Brain (organoid and tissue), 16 donors: ENCODE measurements at places on chromosomes 7 and 10.
A peak's percentile ranks its signal among the peaks of the same experiment; 100 is the strongest.

GRCh38 chr10:36313142-36313541 lies 671.0 kb upstream of the FZD8 start:
- DNase-seq, result peak; percentile 84

DNA sequence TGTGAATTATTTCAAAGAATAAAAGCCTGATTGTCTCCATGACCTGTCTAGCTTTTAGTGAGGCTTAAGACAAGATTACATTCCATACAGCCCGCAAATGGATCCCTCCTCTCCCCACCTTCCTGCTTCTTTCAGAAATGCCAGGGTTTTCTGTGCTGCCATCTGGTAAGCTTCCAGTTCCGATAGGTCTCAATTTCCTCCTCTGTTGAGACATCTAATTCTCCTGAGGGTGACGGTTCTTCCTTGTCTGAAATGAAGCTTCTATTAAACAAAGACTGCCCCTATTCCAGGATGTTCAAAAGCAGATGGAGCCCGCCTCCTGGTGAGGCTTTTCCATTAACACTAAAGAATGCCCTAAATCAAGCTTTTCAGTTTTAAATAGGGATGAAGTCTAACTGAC lies 295.6 kb downstream of the PTPRN2 start:
- peak; percentile 37 for DNase-seq

GRCh38 chr7:93374345-93374940 lies 142.3 kb downstream of the VPS50 start:
- DNase-seq, result no peak

DNA sequence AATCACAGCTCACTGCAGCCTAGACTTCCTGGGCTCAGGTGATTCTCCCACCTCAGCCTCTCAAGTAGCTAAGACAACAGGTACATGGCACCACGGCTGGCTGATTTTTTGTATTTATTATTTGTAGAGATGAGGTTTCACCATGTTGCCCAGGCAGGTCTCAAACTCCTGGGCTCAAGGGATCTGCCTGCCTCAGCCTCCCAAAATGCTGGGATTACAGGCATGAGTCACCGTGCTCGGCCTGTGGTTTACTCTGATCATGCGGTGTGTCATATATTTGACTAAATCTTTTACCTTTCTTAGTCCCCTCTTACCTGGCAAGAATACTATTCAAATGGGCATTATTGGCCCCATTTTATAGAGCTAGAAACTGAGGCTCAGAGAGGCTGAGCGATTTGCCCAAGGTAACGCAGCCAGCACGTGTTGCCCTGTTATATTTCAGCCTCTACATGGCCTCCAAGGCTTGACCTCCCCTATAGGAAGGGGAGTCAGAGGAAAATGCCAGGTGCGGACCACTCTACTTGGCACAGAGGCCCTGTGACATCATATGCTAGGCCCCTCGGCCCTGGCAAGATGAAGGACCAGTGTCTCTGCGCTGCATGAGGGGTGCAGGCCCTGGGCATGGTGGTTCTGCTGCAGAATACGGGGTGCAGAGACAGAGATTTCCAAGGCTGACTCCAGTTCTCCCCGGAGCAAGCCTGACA lies 8.2 kb downstream of the ZCCHC24 start:
- no peak for DNase-seq

DNA sequence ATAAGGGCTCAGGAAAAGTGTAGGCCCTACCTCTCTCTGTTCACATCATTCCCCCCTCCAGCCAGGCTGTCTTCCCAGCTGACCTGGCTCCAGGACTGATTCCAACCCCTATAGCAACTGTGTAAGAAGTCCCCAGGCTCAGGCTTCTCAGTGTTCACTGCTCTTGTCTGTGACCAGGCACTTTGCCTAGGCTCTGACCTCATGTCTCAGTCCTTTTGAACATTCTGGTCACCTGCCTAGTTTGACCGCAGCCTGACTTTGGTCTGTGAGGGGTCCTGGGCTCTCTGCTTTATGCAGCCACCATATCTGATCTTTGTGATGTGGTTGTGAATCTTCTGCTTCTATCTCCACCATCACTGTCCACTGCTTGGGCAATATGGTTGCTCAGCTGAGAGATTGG lies 24.5 kb downstream of the HIF1AN start:
- no peak for DNase-seq

DNA sequence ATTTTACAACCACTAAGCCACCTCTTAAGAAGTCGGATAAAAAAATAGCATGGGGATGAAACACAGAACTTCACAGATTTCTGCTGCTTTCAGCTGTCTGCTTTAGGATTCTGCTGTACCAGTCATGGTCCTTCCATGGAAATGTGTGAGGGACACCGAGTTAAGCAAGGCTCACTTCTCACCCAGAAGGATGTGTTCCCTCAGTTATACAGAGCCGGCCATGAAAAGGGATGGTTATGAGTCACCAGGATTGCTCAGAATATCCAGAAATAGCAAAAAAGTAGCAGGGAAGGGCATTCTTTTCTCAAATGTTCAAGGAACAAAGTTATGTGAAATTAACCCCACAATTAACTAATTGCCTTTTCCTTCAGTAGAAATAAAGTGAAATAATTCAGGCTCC lies 124.4 kb downstream of the AMPH start:
- DNase-seq, result no peak

DNA sequence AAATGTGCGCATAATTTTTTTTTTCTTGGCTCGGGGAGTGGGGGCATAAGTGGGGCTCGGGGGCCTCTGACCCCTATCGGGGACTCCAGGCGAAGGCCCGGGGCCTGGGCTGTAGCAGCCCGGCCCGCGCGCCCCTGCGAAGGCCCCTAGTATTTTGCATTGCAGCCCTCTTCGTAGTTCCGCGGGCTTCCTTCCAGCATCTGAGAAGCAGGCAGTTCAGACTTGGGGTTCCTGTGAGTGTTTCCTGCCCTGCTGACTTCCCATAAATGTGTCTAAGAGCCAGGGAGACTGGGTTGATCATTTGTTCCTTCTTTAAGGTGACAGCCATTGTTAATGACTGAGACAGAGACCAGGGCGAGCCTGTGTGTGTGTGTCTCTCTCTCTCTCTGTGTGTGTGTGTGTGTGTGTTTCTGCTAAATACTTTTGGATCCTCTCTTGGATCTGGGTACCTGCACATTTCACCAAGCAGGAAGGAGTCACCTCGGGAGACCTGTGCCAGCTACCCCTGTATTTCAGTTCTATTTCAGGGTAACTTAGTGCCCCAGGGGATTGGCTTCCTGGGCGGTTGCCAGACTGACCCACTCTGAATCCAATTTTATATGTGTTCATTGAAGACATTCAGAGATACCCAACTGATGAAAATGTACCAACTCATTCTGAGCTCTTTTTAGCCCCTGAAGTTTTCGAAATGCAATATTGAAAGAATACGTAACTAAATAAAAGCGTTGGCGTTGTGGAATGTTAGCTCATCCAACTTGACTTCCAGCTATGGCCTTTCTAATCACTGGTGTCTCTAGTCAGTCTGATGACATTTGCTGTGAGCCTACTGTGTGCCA lies 805 bp downstream of the MSRB2 start:
- peak; percentile 70 for DNase-seq

- DNase-seq, result no peak
Observed at GRCh38 chr7:66443946-66444345, 184.7 kb upstream of the KCTD7 start.

GRCh38 chr7:3107889-3108570 lies 64.4 kb upstream of the CARD11 start:
- no peak for DNase-seq

DNA sequence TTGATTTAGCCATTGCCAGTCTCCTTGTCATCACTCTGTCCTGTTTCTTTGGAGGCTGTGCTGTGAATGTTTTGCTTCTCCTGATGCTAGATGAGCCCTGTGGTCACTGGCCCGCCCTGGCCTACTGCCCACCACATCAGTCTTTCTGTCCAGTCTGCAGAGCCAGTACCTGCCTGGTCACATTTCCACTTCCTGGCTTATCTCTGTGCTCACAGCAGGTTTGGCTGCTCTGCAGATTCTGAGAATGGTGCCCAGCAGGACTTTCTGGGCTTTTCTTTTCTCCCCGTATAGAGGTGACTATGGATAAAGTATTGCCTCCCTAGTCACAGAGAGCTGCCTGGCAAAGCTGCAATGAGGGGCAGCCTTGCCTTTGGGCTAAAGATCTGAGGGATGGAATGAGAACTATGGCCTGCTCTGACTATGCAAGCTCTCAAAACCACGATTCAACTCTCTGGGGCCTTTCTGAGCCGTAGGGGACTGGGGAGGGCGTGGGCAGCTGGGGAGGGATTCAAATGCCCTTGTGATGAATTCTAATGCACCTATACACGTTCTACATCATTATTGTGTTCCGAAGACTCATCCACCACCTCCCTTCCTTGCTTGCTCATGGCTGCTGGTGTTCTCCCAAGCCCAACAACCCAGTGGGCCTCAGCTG lies 410.4 kb upstream of the NPVF start:
- DNase-seq, result no peak

DNA sequence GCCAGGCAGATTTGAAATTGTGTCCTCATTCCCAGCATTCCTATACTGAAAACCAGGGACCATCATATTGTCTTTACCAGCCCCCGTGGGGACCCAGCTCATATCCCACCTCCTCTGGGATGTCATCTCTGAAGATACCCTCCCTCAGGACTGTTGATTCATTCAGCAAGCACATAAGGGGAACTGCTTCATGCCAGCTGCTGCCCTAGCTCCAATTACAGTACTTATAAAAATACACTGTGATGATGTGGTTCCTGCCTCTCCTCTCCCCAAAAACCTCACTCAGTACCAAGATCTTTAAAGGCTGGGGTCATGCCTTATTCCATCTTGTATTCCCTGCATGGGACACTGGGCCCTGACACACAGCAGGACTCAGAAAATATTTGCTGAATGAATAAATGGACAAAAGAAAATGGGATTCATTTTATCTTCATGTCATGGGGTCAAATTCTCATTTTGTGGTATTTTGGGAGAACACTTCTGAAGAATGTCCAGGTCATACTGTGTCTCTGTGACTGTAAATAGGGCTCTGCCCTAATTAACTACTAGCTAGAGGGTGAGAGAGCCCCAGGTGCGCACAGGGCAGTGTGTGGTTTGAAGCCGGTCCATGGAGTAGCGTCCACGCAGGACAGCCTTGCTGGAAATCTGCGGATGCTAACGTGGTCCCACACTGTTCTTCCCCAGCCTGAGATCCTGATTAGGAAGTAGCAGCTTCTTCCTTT lies 29.0 kb upstream of the DAGLB start:
- DNase-seq, result no peak

- DNase-seq, result no peak
Observed at GRCh38 chr7:96116173-96116572, 205.7 kb downstream of the SLC25A13 start.

DNA sequence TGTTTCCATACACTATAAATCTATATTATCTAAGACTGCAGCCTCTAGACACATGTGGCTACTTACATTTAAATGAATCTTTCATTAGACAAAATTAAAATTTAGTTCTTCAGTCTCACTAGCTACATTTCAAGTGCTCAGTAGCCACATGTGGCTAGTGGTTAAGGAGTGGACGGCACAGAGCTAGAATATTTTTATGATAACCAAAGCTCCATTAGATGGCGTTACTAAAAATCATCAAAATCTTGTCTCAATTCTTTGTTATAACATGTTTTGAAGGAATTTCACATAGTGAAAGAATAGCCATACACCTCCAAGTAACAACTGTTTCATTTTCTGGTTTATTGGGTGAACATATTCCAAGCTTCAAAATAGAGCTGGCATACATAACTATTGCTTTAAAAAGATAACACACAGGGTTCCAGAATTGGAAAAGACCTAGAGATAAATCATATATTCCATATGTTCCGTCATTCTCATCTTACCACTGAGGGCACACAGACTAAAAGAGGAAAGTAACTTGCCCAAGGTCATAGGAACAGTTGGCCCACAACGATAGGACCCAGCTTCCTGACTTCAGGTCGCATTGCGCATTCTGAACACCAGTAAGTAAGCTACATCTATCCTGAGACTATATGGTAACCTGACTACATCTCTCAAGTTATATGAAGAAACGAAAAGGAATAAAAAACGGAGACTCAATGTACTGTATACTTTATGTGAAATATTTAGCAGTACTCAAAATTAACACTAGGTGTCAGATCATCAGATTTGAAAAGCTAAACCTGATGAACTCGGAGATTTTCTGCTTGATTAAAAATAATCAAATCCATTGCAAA lies 66.6 kb downstream of the CAV1 start:
- peak; percentile 63 for DNase-seq

DNA sequence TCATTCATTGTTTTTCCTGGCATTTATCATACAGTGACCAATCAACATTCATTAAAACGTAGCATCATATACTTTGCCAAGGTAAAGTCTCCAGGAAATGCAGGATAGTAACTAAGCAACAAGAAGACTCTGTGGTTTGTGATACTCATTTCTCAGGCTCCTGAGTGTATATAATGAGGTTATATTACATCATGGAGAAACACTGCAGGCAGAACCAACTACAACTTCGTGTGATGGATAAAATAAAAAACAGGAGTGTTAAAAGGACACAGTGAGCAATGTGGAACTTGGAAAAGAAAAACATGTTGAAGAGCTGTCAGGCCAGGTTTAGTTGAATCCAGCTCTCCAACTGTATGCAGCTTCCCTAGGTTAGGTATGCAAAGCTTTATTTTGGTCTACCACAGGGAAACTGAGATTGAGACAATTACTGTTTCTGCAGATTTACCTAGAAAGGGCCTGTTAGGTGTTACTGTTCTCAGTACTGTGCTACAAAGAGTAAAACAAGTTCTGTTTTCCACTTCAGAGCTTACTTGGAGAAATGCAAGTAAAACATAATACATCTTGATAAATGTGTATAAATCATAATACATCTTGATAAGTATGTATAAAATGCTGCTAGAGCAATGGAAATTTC lies 7.8 kb upstream of the CCNY start:
- no peak for DNase-seq

- no peak for DNase-seq
Observed at GRCh38 chr10:70090951-70091350, 38.3 kb downstream of the MACROH2A2 start.

GRCh38 chr10:91901784-91902677 lies 7.3 kb downstream of the FGFBP3 start:
- no peak for DNase-seq

GRCh38 chr7:101094791-101095375 lies 9.6 kb downstream of the TRIM56 start:
- no peak for DNase-seq
